Stimulated activated CD4-positive, alpha-beta T cell treated with anti-CD3 and anti-CD28 coated beads, Interleukin-1b, Interleukin-23, amount 100 ng/mL, for 24 hours (primary cell): ENCODE measurements at places on chromosomes 16 and 17.

GRCh38 chr16:31201582-31202413 is 762 bp downstream of the PYCARD start:
- no peak for DNase-seq

DNA sequence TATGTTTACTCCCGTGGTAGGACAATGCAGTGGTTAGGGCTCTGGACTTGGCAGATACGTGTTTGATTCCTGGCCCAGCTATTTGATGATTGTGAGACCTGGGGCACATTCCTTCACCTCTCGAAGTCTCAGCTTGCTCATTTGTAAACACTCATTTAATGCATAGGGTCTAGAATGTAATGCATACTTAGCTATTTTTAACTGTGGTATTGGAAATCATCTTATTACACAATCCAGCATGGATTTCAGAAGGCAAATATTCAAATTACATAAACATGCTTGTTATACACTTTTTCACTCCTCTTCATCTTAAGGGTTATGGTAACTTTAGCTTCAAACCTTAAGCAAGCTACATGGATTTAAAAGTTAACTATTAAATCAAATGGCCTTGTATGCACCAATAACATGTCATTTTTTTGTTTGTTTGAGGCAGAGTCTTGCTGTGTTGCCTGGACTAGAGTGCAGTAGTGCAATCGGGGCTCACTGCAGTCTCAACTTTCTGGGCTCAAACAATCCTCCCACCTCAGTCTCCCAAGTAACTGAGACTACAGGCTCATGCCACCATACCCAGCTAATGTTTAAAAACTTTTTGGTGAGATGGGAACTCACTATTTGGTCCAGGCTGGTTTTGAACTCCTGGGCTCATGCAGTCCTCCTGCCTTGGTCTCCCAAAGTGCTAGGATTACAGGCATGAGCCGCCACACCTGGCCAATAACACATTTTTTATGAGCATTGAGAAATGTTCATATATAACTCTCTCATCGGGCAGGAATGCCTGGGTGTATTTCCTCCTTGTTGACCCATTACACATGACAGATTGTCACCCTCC is 52.5 kb downstream of the VAT1L start:
- no peak for DNase-seq

GRCh38 chr16:20799599-20799998 is 6.7 kb downstream of the ERI2 start:
- no peak for DNase-seq

GRCh38 chr17:55318715-55319487 is 54.1 kb downstream of the HLF start:
- no peak for DNase-seq

- no peak for DNase-seq
These were observed 4.6 kb downstream of the KRT34 start for GRCh38 chr17:41377546-41377945.
